ENCODE measurements at places on chromosomes 6 and 20.

DNA sequence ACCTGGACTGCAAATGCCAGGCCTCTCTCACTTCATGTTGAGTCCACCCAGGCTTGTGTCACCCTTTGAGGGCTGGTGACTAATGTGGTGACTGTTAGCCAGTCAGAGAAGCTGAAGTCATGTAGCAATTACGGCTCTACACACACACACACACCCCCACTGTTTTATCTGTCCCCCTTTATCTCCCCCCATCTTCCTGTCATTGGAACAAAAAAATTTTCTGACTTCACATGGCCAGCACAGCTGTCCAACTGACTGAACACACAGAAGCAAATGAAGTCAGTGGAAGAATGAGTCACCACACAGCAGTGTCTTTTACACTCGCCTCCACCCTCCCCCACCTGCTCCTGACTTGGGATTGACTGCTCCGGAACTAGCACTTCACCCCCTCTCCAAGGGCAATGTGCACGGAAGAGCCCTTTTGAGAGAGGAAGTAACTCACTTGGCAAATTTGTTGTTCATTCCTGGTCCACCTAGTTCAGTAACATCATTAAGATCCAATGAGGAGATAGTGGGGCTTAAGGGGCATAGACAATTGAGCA is 198.0 kb downstream of the RNF144B start:
- peak; percentile 31 for DNase-seq

DNA sequence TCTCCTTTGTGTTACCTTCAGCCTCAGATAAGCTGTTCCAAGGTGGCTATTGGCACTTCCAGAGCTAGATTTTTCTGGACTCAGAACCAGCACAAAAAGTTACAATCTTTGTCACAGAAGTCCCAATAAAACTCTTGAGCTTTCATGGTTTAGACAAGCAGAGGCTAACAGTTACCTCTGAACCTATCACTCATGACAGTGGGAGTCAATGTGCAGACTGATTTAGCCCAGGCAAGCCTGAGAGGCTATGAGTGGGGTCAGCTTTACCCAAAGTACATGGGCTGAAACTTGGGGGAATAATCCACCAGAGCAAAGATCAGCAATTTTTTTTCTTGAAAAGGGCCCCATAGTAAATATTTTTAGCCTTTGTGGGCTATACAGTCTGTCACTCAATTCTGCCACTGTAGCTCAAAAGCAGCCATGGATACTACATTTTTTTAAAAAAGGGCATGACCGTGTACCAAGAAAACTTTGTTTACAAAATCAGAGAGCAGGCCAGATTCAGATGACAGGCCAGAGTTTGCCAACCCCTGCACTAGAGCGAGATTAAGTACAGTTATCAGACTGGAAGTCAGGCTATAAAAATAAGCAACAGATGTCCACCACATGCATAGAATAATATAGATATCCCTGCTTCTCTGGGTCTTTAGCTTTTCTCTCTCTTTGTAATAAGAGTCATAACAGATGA is 20.0 kb downstream of the CCN2 start:
- DNase-seq: no peak

DNA sequence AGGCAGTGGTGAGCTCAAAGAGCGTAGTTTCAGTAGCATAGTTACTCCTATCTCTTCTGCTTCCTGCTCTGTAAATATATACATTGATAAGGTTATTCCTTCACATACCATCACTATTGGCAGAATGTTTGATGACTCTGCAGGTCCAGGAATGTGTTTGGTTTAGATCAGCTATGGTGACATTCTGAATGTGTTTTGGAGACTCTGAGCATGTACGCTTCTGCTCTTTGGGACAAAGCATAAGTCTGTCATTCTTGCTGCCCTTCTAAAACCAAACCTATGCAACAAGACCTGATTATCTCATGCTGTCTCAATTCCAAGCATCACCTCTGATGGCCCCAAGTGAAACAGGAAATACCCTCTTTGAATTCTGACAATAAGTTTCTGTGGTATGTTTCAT is 1074.3 kb downstream of the KIF16B start:
- no peak for DNase-seq

DNA sequence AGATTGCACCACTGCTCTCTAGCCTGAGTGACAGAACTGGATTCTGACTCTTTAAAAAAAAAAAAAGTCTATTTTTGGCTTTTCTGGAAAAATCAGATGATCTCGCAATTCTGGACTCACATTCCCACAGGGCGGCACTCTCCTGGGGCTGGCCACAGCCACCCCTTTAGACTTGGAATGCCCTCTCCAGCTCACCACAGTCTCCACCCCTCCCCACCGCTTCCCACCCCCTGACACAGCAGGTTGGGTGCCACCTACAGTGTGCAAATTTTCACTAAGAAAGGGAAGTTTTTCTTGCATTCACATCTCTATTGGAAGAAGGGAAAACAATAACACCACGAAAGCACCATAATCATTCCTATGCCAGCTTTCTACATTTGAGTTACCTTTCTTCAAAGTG is 15.4 kb downstream of the PDRG1 start:
- no peak for DNase-seq

GRCh38 chr6:42264852-42265390 is 47.3 kb upstream of the MRPS10 start:
- no peak for DNase-seq

- no peak for DNase-seq
Measured at GRCh38 chr6:118869350-118869749, 24.6 kb upstream of the ASF1A start.

GRCh38 chr20:6000871-6001270 is 50.4 kb downstream of the MCM8 start:
- peak; percentile 15 for DNase-seq

GRCh38 chr20:651713-652614 is 1.0 kb downstream of the SRXN1 start:
- no peak for DNase-seq

DNA sequence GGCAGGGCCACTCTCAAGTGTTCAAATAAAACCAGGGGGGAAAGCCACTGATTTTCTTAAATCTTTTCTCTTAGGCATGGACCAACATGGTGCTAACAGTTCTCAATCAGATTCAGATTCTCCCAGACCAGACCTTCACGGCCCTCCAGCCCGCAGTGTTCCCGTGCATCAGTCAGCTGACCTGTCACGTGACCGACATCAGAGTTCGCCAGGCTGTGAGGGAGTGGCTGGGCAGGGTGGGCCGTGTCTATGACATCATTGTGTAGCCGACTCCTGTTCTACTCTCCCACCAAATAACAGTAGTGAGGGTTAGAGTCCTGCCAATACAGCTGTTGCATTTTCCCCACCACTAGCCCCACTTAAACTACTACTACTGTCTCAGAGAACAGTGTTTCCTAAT is 41.5 kb upstream of the SMIM28 start:
- DNase-seq: no peak

- DNase-seq: no peak
Measured at GRCh38 chr6:39350723-39351505, 28.4 kb upstream of the KCNK16 start.

- DNase-seq: no peak
Measured at GRCh38 chr20:20391766-20392165, 23.9 kb downstream of the INSM1 start.

GRCh38 chr20:40255365-40255764 is 433.7 kb downstream of the MAFB start:
- no peak for DNase-seq

DNA sequence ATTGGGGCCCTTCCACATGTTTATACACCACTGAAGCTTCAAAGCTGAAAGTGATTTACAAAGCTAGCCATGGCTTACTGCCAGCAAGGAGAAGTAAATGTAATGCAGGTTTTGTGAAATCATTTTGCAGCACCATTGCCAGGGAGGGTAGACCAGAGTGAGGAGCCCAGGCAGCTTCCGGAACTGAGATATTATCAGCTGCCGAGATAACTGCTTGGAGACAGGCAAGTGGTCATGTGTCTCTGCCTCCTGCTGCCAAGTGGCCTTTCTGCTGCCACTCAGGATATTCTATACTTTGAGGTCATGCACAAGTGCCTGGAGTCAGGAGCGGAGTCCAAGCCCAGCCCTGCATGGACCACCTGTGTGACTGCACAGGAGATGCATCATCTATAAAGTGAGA is 160.2 kb downstream of the SYNDIG1 start:
- peak; percentile 85 for DNase-seq

Measured in common myeloid progenitor, CD34-positive (primary cell).